ENCODE measurements at places on chromosomes 12 and 14. TPM values are rescaled to one million over a fixed set of nuclear protein-coding genes. Genes with fewer than 3 reads are reported as not detected.

- no peaks in the 10 kb centered on the region for H3K27me3 ChIP-seq
- H3K4me1 ChIP-seq, result no peaks in the 10 kb centered on the region
- no peak for DNase-seq
- H3K36me3 ChIP-seq, result no peaks in the 10 kb centered on the region
These were observed 82.4 kb downstream of the IPO8 start for GRCh38 chr12:30613119-30613830.

DNA sequence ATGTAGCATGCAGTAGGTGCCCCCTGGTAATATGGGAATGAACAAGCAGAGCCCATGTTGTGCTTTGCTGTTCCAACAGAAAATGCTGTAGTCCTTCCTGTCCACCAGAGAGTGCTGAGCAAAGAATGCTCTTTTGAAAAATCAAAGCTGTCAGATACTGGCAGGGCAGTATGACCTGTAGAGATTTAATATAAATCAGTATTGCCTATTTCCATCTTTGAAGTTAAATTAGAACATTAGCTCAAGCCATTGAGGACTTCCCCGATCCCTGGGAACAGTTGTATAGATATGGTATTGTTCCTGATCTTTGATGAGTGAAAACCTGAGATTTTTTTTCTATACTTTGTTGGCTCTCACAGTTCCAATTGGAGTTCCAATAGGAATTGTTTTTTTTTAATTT lies 13.0 kb downstream of the TTC8 start:
- no peak overlapping the region for H3K4me3 ChIP-seq
- H3K27me3 ChIP-seq, result no peaks in the 10 kb centered on the region
- H3K36me3 ChIP-seq, result no peaks in the 10 kb centered on the region
- H3K4me1 ChIP-seq, result no peaks in the 10 kb centered on the region
- H3K27ac ChIP-seq, result no peak overlapping the region
- no peak for DNase-seq

DNA sequence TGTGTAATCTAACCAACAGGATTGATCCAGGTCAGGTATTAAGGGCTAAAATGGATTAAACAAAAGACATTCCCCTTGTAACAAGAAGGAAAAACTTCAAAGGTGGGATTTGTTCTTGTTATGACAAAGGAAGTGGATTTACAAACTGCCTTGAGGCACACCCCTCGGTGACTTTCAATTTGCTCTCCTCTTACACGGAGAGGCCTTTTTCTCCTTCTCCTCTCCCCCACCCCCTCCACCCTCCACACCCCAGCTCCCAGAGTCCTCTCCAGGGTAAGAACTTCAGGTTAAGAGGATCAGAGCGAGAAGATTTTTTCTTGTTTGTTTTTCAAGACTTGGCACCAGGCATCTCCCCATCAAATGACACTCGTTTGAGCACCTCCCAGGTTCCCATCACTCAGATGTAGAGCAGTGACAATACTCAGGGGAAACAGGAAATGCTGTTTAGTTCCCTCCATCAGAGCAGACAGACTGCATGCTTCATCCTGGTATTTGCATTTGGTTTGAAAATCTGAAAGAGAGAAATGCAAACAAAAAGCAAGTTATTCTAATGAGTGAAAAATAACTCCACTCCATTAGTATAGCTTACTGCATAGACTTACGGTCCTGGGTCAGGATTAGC lies 77.6 kb upstream of the TMEM260 start:
- H3K36me3 ChIP-seq, result no peaks in the 10 kb centered on the region
- no peak overlapping the region for H3K4me3 ChIP-seq
- no peaks in the 10 kb centered on the region for H3K4me1 ChIP-seq
- DNase-seq, result no peak
- H3K27ac ChIP-seq, result no peak overlapping the region

DNA sequence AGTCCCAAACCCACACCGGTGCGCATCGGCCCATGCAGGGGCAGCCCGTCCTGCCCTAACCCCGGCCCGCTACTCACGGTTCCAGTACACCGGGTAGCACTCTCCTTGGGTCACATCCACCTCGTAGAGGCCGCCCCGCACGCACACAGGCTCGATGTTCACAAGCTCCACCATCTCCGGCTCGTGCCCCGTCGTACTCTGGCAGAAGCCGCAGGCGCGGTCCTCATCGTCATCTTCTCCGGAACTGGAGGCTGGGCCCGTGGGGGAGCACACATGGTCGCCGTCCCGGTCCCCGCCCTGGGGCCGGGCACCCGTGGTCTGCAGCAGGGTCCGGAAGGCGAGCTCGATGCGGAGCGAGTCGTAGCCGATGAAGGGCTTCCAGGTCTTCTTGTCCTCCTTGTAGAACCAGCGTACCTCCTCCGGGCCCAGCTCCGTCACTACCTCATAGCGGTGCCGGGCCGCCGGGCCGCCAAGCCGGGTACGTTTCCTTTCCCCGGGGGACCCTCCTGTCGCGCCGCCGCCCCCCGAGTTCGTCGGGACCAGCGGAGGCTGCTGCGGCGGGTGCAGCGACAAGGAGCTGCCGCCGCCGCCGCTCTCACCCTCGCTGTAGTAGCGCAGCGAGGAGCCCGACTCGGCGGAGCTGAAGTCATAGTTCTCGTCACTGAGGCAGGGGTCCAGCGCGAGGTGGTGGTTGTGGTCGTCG lies 788 bp downstream of the DDHD1 start:
- no peaks in the 10 kb centered on the region for H3K27me3 ChIP-seq
- H3K4me3 ChIP-seq, result peak overlapping the region; percentile 53
- peak; percentile 83 for DNase-seq
- peaks cover 49% of the 10 kb centered on the region for H3K4me1 ChIP-seq
- peak overlapping the region; percentile 75 for H3K27ac ChIP-seq

DNA sequence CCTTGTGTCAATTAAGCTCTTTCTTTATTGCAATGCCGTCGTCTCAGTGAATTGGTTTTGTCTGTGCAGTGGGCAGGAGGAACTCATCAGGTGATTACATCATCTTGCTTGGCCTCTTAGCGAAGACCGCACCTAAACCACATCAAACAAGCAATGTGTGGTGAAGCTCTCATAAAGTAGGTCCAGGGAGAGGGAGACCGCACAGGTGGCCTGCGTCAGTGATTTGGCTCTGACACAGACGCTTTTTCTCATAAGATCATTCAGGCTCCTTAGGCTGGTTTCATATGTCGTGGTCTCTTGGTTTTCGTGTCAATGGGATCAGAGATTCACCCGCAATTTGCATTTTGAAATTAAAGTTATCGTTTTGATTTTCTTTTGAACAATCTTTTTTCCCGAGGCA lies 6.7 kb upstream of the TESC start:
- H3K27ac ChIP-seq, result no peak overlapping the region
- no peaks in the 10 kb centered on the region for H3K27me3 ChIP-seq
- no peak overlapping the region for H3K4me3 ChIP-seq
- no peaks in the 10 kb centered on the region for H3K36me3 ChIP-seq
- H3K4me1 ChIP-seq, result no peaks in the 10 kb centered on the region

- H3K27ac ChIP-seq, result no peak overlapping the region
- H3K27me3 ChIP-seq, result no peaks in the 10 kb centered on the region
- DNase-seq, result no peak
- peaks cover 48% of the 10 kb centered on the region for H3K4me1 ChIP-seq
These were observed 17.7 kb downstream of the CLEC2D start for GRCh38 chr12:9687228-9687627.

DNA sequence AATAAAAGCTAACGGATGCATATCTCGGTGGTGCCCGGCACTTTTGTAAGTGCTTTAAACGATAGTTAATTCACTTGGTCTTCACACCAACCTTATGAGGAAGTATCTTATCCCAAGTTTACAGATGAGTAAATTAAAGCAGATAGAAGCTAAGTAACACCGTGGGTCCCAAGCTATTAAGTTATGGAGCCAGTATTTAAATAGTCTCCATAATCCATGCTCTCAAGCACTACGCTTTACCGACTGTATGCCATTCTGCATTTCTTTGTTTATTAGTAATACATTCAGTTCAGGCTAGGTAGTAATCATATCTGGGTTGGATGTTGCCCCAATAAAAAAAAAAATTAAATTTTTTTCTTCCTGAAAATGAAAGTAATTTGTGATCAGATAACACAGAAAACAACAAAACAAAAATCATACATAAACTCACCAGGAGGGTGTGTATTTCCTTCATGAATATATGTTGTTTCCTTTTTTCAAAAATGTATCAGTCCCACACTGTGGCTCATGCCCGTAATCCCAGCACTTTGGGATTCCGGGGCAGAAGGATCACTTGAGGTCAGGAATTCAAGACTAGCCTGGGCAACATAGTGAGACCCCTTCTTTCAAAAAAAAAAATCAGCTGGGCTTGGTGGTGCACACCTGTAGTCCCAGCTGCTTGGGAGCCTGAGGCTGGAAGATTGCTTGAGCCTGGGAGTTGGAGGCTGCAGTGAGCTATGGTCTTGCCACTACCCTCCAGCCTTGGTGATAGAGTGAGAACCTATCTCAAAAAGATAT lies 1.4 kb upstream of the M6PR start:
- H3K27me3 ChIP-seq, result no peaks in the 10 kb centered on the region
- H3K27ac ChIP-seq, result peak overlapping the region; percentile 97

- no peak for DNase-seq
- H3K27me3 ChIP-seq, result no peaks in the 10 kb centered on the region
- H3K36me3 ChIP-seq, result no peaks in the 10 kb centered on the region
These were observed 4.5 kb downstream of the SUOX start for GRCh38 chr12:56001487-56002100.

- no peak overlapping the region for H3K4me3 ChIP-seq
- no peaks in the 10 kb centered on the region for H3K4me1 ChIP-seq
- H3K27ac ChIP-seq, result no peak overlapping the region
- no peaks in the 10 kb centered on the region for H3K36me3 ChIP-seq
These were observed 22.0 kb downstream of the SLC25A21 start for GRCh38 chr14:37150414-37150813.

DNA sequence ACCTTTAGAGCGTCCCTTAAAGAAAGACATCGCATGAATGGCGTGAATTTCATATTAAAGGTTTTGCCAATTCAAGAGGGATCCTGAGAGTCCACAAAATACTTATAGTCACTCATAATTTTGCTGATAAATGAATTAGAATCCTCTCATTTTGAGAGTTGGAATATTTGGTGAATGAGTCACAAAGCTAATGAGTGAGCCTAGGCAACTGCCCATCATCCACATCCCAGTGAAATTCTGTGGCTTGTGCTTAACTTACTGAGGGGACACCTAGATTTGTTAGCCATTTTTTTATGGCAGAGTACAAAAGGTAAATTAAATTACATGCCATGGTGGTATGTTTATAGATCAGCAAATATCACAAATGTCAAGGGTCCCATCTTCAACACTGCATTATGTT lies 12.7 kb upstream of the NOXRED1 start:
- no peak for DNase-seq
- H3K27ac ChIP-seq, result no peak overlapping the region
- no peaks in the 10 kb centered on the region for H3K4me1 ChIP-seq
- H3K4me3 ChIP-seq, result no peak overlapping the region
- peaks cover 25% of the 10 kb centered on the region for H3K36me3 ChIP-seq

EML1 gene
- 1.7 TPM for total RNA-seq

TBC1D30 gene
- total RNA-seq, result 1.7 TPM

HOXC12 gene
- total RNA-seq, result not detected

Data from CD8-positive, alpha-beta memory T cell (primary cell).